ENCODE measurements at places on chromosomes 16 and 17.
A peak's percentile ranks its signal among the peaks of the same experiment; 100 is the strongest.

DNA sequence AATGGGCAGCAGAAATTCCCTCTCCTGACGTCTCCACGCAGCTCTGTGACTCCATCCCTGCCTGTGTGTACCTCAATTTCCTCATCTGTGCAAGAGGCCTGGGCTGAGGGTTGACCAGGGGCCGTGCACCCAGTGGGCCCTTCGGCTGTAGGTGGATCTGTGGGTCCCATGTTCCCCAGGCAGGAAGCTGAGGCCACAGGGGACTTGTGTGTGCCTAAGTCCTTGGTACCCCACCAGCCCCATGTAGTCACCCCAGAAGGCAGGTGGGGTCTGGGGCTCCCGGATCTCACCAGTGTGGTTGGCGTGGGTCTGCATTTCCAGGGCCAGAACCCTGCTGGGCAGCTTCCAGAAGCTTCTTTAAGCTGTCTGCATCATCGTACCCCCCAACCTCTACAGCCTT lies 177.4 kb upstream of the GSE1 start:
- DNase-seq: no peak

DNA sequence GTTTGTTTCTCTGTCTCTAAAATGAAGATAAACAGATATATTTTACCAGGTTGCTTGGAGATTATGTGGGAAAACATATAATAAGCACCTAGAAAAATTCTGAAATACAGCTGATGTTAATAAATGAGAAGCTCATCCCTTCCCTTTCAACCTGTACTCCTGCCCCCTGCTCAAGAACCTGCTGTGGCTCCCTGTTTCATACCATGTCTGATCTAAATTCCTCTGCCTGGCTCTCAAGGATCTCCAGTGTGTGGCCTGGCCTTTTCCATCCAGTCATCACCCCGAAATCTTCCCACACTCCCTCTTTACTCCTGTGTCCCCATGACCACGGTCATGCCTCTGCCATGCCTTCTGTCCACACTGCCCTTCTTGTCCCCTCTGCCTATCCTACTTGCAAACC lies 19.4 kb upstream of the DLX4 start:
- DNase-seq: no peak

- no peak for DNase-seq
Observed at GRCh38 chr17:21020622-21021021, 22.2 kb downstream of the USP22 start.

DNA sequence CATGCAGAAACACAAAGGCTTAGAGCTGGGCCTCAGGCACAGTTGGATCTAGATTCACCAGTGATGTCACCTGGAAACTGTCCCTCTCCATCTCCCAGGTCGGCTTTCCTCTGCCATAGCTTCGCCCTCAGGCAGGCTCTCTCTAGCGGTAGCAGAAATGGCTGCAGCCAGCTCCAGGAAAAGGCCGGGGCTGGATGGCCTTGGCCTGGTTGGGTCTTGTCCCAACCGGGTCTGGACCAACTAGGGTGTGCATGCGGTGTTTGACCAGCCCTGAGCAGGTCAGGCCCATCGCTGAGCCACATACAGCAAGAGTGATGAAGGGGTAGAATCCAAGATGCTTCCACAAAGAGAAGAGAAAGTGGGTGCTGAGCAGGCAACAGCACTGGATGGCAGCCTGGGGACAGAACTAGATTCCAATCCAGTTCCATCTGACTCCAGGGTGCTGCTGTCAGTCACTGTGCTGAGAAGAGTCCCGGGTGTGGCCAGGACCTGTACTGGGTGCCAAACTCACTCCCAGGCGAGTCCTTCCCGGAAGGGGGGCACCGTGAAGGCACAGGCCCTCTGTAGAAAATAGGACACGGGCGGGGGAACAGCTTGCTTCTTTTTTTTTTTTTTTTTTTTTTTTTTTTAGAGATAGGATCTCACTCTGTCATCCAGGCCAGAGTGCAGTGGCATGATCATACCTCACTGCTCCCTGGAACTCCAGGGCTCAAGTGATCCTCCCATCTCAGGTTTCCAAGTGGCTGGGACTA lies 51.8 kb downstream of the SOCS3 start:
- no peak for DNase-seq

DNA sequence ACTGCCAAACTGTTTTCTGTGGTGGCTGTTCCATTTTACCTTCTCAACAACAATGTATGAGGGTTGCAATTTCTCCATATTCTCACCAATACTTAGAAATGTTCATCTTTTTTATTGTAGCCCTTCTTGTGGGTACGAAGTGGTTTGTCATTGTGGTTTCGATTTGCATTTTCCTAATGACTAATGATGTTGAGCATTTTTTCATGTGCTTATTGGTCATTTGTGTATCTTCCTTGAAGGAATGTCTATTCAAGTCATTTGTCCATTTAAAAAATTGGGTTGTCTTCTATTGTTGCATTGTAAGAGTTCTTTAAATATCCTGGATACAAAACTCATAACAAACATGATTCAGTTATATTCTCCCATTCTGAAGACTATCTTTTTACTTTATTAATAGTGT lies 47.5 kb upstream of the CCL2 start:
- DNase-seq: no peak

DNA sequence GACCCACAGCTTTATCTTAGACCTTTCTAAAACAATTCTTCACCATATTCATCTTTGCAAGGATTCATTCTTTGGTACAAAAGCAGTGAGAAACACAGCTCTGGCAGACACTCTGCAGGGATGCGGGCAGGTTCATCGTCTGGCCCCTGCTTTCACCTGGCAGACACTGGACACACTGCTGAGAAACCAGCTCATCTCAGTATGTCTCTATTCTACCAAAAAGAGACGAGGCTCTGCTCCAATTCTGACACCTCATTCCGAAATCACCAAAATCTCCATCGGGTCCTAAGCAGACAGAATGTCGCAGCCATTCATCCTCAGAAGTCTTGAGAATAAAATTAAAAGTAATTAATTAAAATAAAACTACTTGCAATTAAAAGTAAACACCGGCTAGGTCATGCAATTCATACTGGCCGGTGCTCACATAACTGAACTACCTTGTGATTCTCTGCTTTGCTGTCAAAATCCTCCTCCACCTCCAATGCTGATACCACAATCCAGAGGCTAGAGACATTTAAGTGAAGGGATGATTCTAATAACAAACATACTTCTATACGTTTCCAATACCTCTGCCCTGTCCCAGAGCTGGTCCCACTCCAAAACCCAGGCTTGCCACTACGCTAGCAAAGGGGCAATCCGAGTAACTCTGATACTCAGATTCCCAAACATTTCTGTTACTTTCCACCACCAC lies 1.3 kb downstream of the RNF157 start:
- no peak for DNase-seq

GRCh38 chr16:65816556-65816955 lies 549.9 kb upstream of the CDH5 start:
- DNase-seq: no peak

DNA sequence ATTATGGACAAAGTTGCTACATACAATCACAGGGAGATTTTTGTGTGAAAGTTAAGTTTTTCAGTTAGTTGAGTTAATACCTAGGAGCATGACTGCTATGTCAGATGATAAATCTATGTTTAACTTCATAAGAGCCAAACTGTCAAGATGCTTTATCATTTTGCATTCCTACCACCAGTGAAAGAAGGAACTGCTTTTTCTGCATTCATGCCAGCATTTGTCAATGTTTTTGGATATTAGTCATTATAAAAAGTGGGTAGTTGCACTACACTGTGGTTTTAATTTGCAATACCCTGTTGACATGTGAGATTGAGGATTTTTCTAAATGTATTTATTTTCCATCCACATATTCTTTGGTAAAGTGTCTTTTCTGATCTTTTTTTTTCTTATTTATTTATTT lies 434.0 kb upstream of the MON1B start:
- no peak for DNase-seq

GRCh38 chr16:65895906-65896305 lies 470.6 kb upstream of the CDH5 start:
- DNase-seq: no peak

DNA sequence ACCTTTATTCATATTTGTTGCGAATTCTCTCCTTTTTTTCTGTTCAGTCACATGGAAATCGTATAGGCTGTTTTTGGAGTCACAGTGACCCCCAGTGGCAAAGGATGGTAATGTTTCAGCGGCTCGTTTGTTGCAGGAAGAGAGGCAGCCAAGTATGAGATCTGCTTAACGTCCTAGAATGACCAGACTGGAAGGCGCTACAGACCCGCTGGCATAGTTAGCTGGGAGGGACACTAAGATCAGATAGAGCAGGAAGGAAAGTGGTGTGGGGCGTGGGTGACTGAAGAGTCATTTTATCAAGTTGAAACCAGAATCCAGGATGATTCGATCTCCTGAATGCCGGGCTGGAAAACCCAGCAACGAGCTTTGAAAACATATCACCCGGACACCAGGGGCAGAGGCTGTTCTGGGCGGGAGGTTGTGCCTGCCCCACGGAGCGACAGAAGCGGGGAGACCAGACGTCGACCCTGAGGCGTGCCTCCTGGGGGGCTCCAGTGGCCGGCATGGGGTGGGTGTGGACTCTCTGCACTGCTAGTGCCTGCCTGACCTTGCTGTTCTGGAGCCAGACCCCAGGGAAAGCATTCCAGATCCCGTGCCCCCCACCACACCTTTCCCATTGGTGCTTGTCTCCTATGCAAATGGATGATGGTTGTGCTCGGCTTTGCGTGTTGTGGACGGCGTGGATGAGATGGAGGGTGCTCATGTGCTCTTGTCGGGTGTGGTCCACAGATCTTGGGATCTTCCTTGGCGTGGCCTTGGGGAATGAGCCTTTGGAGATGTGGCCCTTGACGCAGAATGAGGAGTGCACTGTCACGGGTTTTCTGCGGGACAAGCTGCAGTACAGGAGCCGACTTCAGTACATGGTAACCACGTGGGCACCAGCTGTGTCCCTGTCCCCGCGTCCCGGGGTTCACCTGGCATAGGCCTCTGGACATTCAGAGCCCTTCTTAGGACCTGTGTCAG lies 7.7 kb downstream of the IL34 start:
- peak; percentile 65 for DNase-seq

GRCh38 chr17:46200197-46200596 lies 7.0 kb upstream of the KANSL1 start:
- no peak for DNase-seq

DNA sequence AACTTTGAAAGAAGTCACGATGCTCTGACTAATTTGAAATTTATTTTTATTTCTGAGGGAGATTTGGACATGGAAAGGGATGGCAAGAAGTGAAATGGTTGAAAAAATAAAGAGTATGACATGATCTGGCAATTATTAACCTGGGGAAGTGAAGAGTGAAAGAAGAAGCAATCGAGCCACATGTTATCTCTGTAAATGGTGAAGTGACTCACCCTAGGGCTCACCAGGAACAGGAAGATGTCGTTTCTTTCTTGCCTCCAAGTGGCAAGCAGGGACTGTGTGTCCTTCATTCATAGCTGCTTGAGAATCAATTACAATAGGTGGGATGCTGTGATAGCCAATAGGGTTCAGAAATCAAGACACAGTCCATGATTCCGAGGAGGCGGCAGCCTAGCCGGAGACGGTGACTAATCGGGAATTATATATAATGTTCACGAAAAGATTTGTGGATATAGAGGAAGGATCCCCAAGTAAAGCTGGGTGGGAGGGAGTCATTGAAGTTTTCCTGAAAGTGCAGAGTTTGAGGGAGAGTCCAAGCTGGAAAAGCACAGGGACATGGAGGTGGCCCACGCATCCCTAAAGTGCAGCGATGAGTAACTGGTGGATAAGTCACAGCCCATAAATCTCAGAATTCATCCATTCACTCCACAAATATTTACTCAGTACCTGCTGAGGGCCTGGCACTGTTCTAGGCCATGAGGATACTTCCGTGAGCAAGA lies 18.2 kb upstream of the KRT20 start:
- no peak for DNase-seq

DNA sequence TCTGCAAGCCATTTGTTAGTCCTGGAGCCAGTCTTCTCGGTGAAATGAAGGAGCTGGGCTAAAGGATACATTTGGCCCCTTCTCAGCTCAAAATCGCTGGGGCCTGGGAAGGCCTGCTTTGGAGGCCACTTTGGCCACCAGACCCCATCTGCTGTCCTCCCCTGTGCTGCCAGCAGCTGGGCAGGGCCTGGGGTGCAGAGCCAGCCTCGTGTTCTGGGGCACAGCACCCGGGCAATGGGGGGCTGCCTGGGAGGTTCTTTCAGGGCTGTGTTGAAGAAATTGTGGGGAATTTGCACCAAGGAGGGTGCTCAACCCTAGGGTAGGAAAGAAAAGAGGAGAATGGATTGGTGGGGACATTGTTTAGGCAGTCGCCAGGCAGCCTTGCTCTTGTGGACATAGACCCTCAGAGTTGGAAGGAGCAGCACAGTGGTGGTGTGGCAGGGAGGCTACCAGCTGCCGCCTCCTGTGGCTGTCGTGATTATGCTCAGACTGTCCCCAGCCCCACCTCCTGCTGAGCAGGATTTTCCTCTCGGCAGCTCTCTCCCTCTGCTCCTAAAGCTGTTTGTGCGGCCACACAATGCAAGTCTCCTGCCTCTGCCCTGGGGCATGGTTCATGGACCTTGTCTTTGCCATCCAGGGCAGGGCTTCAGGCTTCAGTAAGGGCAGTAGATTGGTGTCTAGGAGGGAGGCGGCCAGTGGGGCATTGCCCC lies 174.8 kb downstream of the NTN1 start:
- DNase-seq: no peak

GRCh38 chr17:3929181-3929580 lies 12.9 kb upstream of the P2RX1 start:
- DNase-seq: no peak

GRCh38 chr17:77865716-77866115 lies 92.8 kb upstream of the TNRC6C start:
- DNase-seq: no peak

GRCh38 chr16:31108035-31108793 lies at the start of gene BCKDK:
TSS of gene BCKDK (plus strand) at chr16:31108386. CDS start at chr16:31109224, 838 bp downstream.
- peak; percentile 68 for DNase-seq

DNA sequence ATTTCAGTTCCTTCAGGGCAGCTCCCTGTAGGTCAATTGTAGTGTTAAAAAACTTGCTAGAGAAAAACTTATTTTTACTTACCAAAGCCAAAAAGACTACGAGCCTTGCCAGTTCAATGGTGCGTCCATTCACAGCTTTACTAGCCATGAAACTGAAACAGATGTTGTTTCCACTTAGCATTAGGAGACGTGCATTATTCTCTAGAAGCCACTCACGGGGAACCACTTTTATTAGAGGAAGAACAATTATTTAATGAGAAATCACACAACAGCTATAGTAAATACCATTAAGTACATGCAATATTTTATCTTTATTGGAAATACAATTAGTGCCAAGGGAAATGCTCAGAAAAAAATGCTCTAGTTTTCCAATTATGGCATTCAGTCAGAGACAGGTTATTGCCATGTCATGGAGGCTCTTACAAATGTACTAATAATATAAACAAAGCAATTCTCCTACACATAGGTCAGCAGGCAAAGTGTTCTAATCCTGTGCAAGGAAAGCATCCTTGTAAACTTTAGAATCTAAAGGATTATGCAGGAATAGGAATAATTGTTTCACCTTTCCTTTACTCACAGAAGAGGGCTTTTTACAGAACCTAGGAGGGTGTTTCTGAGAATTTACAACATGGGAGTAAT lies 17.4 kb downstream of the LASP1NB start:
- DNase-seq: no peak

GRCh38 chr17:35184274-35184673 lies 9.9 kb downstream of the SLC35G3 start:
- DNase-seq: no peak
